Retina (tissue), 1 donor: ENCODE measurements at places on chromosomes 16 and 17.
A peak's percentile ranks its signal among the peaks of the same experiment; 100 is the strongest.

- peak; percentile 85 for DNase-seq
These were observed 13.5 kb upstream of the ABAT start for GRCh38 chr16:8660841-8661301.

DNA sequence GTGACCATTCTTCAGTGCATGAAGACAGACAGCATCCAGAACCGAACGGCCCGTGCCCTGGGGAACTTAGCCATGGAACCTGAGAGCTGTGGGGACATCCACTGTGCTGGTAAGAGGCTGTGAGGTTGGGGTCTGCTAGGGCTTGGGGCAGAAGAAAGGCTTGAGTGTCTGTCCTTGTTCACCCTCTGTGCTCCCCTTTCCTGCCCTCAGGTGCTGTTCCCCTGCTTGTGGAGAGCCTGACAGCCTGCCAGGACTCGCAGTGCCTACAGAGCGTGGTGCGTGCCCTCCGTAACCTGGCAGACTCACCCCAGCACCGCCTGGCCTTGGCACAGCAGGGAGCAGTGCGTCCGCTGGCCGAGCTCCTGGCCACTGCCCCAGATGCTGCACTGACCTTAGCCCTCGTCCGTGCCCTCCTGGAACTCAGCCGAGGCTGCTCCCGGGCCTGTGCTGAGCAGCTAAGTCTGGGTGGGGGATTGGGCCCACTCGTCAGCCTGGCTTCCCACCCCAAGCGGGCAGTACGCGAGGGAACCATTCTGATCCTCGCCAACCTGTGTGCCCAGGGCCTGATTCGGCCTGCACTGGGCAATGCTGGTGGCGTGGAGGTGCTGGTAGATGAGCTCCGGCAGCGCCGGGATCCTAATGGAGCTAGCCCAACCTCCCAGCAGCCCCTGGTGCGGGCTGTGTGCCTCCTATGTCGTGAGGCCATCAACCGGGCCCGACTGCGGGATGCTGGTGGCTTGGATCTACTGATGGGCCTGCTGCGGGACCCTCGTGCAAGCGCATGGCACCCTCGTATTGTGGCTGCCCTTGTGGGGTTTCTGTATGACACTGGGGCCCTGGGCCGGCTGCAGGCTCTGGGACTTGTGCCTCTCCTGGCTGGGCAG lies 2.9 kb downstream of the ARMC5 start:
- DNase-seq, result no peak

GRCh38 chr17:21297026-21297520 lies 12.6 kb downstream of the MAP2K3 start:
- no peak for DNase-seq

- no peak for DNase-seq
These were observed 517 bp downstream of the TMC5 start for GRCh38 chr16:19418200-19418599.

GRCh38 chr17:4229627-4230541 lies 33.9 kb downstream of the ANKFY1 start:
- no peak for DNase-seq
